Smooth muscle cell of bladder (primary cell): ENCODE measurements at places on chromosomes 4 and X. TPM values are rescaled to one million over a fixed set of nuclear protein-coding genes. Genes with fewer than 3 reads are reported as not detected.

The EVC2 gene
- 10.7 and 12.9 TPM in 2 replicates for total RNA-seq

The ARX gene
- total RNA-seq, result not detected in 2 replicates

The IL3RA gene
- 0.09 TPM in 1 of 2 replicates, not detected in the other for total RNA-seq

The SPANXN3 gene
- not detected in 2 replicates for total RNA-seq

The DCAF12L1 gene
- not detected in 2 replicates for total RNA-seq

The ARFIP1 gene
- 38.6 and 40.7 TPM in 2 replicates for total RNA-seq

The SPANXA2 gene
- total RNA-seq, result 0.28 TPM in 1 of 2 replicates, not detected in the other

The STBD1 gene
- 7.0 and 10.9 TPM in 2 replicates for total RNA-seq

The SLC2A9 gene
- 3.6 and 4.3 TPM in 2 replicates for total RNA-seq

The TCEAL5 gene
- not detected in 2 replicates for total RNA-seq

The CXCL1 gene
- 70.6 and 232 TPM in 2 replicates for total RNA-seq

The ZNF674 gene
- 5.0 and 5.4 TPM in 2 replicates for total RNA-seq

The SOD3 gene
- total RNA-seq, result 12.2 and 19.9 TPM in 2 replicates

The CDX4 gene
- not detected in 2 replicates for total RNA-seq

The PPEF2 gene
- not detected in 2 replicates for total RNA-seq

The NLRP2B gene
- under 0.01 TPM in 2 replicates for total RNA-seq
